Erythroblast (primary cell): ENCODE measurements at places on chromosomes 4 and X.

GRCh38 chr4:95355021-95355420 is 193.8 kb downstream of the UNC5C start:
- no peak for DNase-seq

GRCh38 chr4:19259920-19260319 is 991.8 kb upstream of the SLIT2 start:
- DNase-seq = no peak

GRCh38 chr4:126130215-126130614 is 815.5 kb downstream of the FAT4 start:
- no peak for DNase-seq

GRCh38 chr4:139560406-139561104 is 4.5 kb upstream of the SETD7 start:
- no peak for DNase-seq

DNA sequence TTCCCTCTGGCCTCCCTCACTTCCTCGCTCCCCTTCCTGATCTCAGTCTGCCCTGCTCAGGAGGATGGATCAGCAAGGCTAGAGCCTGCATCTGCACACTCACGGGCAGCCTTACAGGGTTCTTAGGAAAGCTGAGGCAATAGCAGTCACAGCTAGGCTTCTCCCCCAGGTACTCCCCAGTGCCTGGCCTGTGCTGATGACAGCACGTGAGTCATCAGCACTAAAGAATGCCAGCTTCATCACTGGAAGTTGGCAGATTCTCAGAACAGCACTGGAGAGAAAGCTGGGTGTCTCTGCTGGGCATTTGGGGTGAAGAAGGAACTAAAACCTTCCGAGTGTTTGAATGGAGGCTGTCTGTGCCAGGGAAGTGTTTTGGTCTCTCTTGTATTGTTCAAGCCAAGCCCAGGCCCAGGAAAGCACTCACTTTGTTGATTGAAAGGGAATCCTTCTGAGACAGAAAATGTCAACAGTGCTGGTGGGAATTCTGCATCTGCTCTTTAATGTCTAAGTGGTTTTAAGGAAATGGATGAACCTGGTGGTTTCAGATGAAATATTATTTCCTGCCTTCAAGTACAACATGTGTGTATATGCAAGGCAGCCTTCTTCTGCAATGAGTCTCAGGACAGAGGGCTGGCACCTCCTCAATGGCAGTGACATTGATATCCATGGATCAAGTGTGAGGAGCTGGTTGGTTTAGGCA is 73.0 kb upstream of the SCOC start:
- DNase-seq = no peak

DNA sequence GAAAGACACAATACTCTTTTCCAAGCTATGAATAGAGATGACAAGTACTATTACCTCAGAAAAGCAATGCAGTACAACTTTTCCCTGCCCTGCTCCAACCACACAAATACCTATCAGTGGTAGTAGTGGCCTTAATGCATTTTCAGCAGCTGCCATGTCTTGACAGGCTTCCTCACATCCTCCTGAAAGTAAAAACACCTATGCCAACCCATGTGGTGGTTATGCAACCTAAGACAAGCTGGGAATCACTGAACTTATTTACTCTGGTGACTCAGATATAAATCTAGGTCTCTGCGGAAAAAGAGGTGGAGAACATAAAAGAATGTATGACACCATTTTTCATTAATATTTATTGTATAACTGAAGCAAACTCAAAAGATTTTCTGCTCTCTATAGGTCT is 14.5 kb downstream of the WDFY3 start:
- DNase-seq = no peak
